Mammary epithelial cell (primary cell): ENCODE measurements at places on chromosomes 5 and 9. TPM values are rescaled to one million over a fixed set of nuclear protein-coding genes. Genes with fewer than 3 reads are reported as not detected.

PHYKPL gene
- 9.6 TPM for polyA plus RNA-seq

FCN1 gene
- not detected for polyA plus RNA-seq

MLANA gene
- polyA plus RNA-seq, result not detected

SYNPO gene
- polyA plus RNA-seq, result 2.6 TPM

ANGPTL2 gene
- not detected for polyA plus RNA-seq

- DNase-seq, result no peak
These were observed 493.7 kb upstream of the SGCD start for GRCh38 chr5:155833287-155833686.

DNA sequence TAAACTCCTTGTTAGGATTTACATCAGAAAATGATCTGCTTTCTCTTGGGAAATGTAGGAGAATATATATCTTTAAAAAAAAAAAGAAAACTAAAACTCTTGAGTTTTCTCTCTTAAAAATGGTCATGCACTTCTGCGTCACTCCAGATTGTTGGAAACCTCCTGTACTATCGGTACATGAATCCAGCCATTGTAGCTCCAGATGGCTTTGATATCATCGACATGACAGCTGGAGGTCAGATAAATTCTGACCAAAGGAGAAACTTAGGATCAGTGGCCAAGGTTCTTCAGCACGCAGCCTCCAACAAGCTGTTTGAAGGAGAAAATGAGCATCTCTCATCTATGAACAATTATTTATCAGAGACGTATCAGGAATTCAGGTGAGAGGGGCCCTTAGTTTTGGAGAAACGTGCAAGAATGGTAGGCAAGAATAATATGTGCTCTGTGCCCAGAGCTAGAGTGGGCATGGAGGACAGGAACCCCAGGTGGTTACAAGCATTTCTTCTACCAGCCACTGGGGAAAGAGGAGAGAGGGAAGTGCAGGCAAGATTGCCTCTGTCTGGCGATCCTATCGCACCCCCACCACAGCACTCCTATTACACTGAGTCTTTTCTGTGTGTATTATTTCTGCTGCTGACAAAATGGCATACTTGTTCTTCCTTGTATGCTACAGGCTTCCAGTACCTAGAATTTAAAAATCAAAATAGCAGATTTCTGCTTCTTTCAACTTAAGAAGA is 41.4 kb upstream of the F2R start:
- DNase-seq, result no peak

DNA sequence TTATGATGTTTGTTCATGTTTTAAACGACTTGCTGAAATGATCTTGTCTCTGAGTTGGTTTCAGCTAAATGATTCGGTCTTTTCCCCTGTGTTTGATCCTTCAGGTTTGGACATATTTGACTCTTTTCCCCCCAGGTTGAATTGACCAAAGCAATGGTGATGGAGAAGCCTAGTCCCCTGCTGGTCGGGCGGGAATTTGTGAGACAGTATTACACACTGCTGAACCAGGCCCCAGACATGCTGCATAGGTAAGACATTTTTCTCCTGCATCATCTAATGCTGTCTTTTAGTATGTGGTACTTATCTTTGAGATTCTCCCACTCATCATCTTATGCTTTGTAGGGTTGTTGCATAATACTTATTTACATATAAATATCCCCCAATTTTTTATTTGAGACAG is 14.7 kb downstream of the G3BP1 start:
- DNase-seq, result no peak

- DNase-seq, result peak; percentile 50
These were observed 144.0 kb upstream of the ZNF462 start for GRCh38 chr9:106718936-106719335.

DNA sequence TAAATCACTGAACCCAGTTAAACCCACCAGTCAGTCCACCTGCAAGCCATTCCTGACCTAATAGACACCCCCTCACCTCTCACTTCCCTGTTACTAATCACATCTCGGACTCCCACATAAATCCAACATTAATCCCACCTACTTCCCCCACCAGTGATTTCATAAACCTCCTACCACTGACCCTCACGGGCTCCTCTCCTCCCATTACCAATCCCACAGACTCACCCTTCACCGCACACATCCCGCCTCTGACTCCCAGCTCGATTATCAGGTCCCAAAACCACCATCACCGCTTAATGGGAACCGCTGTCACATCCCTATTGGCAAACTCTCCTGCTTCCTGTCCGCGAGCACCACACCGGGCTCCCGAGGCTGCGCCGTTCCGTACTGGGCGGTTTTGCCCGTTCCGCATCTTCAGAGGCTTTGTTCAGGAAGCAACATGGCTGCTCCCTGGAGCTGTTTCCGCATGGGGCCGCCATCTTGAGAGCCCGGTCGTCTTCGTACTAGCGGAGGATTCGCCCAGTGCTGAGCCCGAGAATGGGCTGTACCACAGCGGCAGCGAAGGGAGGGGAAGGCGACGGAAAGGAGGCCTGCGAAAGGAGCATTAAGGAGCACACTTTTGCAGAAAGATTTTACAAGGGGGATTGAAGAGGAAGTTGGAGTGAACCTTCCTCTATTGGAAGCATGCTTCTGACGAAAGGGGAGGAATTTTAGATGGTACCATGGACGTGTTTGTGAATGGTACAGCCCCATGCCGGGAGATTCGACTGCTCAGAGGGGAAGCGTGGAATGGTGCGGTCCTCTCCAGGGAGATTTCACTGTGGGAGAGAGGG is at the start of gene ZNF300:
TSS of gene ZNF300 (minus strand) at position 502 of the 833 bp plus-strand sequence. CDS start 1,825 bp downstream, outside the sequence.
- peak; percentile 93 for DNase-seq

DNA sequence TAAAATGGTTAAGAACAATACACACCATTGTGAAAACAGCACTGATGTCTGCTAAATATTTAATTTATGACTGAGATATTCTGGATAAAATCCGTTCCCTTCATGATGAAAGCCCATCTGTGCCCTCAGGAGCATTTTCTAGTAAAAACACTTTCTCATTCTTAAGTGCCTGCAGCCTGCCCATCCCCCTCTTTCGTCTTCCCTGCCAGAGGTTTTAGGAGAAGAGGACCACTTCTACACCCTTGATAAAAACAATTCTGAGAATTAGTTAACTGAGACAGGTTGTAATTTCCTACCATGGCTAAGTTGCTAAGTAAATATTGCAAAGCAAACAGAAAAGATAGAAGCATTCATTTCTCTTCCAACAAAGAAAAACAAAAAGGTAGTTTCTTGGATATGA is 272.6 kb downstream of the ATPSCKMT start:
- DNase-seq, result no peak

DNA sequence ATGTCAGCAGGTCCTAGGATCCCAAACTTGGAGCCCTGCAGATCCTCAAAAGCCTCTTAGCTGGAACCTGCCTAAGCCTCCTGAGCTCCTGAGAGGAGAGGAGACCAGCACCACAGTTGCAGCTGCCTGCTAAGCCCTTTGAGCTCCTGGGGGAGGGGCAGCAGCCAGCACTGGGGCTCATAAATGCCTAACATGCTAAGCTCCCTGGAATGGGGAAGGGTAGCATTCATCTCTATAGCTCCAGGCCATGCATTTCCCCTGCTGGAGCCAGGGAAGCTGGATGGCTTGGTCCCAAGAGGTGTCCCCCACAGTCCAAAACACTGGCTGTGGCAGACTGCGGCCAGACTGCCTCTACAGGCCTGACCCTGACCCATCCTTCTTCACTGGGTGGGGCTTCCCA is 182.7 kb downstream of the KCNN2 start:
- no peak for DNase-seq

DNA sequence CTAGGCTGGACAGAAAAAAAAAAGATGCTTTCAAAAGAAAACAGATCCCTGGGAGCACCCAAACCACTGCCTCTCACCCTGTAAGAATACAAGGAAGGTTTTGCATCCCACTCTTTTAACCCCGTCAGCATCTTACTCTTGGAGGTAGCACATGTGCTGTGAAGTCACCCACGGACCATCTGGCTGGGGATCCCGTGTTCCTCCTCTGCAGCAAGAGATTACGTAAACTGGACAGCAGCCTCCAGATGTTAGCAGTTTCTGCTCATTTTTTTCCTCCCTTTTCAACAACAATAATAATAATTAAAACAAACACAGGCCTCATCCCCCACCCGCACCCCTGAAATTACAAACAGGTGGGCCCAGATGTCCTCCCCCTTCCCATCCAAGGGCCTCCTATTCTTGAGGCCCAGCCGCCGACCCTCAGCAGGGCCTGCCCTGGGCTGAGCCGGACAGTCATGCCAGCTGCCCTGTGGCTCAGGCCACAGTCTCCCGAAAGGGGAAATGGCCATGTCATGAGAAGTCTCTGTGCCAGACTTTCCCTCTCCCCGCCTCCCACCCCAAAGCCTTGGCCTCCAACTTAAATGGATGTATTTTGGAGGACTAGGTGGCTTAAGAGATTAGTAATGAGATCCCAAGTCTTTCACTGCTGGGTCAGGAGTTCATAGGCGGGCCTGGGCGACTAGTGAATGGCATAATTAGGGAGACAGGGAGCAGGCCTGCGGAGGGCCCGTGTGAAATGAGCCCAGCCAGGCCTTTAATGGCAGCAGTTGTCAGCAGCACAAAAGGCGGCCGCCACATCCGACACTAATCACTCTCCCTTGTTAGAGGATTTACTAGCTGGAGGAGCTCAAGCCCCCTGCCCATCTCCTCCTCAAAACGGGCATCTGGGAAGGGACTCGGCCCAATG is 165.1 kb downstream of the PAPPA start:
- DNase-seq, result no peak

DNA sequence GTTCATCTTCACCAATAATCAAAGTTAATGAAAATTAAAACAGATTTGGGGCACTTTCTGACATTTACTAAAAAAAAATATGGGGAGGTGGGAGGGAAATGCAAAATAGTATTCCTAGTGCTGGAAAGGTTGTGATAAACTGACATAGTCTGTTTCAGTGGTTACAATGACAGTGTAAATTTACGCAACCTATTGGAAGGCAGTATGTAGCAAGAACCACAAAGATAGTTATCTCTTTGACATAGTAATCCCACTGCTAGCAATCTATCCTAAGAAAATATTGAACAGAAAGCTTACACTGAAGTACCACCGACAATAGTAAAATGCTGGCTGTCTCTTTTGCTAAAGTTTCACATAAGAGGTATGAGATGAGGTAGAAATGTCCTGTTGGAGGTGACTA is 15.1 kb upstream of the EPB41L4B start:
- peak; percentile 31 for DNase-seq

DNA sequence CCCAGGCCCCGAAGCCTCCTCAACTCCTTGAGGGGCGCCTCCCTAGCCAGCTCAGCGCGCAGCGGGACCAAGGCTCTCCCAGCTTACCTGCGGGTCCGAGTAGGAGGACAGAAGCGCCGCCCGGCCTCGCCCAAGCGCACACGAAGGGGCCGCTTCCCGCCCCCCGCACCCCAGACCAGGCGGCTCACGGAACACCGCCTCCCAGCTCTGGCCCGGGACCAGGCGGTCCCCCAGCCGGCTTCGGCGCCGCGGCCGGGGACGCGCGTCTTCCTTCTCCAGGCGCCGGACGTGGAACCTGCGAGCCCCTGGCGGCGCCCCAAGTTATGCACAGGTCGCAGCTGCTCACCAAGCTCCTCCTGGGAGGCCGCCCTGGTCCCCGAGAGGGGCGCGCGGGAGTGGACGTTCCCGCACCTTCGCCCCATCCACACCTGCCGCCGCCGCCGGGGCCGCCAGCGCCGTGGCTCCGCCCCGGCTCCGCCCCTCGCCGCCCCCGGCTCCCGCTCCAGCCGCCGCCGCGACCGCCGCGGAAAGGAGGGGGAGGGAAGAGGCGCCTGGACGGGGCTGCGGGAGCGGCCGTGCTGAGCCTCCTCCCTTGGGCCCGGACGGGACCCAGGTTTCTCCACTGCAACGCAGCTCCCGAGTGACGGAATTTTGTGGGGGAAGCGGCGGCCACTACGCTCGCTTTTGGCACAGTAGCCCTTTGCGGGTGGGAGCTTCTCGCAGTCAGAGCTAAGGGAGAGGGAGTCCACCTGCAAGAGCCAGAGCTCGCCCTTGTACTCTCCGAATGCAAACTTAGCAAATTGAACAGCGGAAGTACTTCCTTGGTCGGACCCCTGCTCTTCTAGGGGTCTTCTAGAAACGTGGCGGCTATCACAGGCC is 77.5 kb upstream of the IFNE start:
- peak; percentile 85 for DNase-seq

- no peak for DNase-seq
These were observed 116.1 kb downstream of the PDZD2 start for GRCh38 chr5:31754741-31755675.

- no peak for DNase-seq
These were observed 44.8 kb downstream of the PHF2 start for GRCh38 chr9:93620881-93621820.
